ENCODE measurements at places on chromosomes 5 and 9.

DNA sequence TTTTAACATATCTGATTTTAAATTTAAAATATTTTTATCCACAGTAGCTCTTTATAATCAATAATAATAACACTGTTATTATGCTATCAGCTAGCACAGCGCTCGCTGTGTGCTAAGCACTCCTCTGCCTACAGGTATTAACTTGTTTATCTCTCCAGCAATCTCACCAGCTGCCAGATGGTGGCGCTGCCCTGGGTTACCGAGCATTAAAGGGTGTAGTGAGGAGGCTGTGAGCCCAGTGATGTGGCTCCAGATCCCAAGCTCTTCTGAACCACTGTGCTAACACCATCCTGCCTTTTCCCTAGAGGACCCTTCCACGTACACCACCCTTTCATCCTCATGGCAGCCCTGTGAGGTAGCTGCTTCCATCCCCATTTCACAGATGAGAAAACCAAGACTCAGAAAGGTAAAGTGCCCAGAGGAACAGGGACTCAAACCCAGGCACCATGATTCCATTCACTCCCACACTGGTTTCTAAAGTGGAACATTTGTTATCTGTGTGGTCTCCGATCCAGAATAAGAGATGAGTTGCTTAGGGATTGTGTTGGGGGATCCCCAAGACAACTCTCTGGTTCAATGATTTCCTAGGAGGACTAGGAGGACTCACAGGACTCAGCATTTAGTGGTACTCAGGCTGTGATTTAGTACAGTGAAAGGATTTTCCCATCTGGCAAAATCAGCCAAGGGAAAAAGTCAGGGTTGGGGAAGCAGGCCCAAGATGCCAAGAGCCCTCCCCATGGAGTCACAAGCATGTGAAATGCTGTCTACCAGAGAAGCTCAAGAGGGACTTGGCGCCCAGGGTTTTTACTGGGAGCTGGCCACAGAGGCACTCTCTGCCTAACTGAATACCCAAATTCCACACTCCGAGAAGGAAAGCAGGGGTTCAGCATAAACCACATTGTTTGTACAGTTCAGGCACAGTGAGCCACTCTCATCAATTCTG is 7.0 kb downstream of the IGFBPL1 start:
- DNase-seq = no peak

GRCh38 chr5:123084730-123085605 is 4.1 kb upstream of the PRDM6 start:
- no peak for DNase-seq

DNA sequence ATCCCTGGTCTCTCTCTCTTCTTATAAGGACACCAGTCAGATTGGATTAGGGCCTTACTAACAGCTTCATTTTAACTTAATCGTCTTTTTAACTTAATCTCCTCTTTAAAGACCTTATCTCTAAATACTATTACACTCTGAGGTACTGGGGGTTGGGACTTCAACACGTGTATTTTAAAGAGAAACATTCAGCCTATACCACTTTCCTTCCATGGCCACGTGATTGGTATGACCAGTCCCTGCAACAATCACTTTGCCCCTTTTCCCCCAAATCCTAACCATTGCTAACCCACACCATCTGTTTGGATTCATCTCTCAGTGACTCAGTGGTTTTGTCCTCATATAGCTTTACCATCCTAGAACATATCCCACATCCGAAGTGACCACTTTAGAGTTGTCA is 3.8 kb upstream of the MAN2A1 start:
- DNase-seq = no peak

DNA sequence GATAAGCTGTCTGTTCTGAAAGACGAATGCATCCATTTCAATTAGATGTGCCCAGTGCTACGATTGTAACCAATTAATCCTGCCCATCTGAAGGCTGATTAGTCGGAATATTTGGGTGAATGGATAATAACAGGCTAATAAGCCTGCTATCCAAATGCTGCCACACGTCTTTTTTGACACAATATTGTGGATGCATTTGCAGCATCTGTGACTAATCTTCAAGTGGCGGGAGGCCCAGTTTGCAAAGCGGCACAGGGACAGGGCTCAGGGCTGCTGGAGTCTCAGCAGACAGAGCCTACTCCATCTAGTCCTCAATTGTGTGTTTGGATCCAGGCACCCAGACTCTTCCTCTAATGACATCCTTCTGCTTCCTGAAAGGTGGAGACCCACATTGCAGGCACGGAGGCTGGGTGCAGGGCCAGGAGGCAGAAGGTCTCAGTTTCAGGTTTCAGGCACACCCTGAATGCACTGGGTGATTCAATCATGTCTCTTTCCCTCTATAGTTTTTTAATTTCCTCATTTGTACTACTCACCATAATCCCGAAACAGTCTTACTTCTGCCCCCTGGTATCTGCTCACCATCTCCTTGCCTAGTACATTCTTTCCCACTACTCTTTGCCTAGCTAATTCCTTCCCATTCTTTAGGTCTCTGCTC is 169.6 kb downstream of the ASTN2 start:
- DNase-seq = no peak

DNA sequence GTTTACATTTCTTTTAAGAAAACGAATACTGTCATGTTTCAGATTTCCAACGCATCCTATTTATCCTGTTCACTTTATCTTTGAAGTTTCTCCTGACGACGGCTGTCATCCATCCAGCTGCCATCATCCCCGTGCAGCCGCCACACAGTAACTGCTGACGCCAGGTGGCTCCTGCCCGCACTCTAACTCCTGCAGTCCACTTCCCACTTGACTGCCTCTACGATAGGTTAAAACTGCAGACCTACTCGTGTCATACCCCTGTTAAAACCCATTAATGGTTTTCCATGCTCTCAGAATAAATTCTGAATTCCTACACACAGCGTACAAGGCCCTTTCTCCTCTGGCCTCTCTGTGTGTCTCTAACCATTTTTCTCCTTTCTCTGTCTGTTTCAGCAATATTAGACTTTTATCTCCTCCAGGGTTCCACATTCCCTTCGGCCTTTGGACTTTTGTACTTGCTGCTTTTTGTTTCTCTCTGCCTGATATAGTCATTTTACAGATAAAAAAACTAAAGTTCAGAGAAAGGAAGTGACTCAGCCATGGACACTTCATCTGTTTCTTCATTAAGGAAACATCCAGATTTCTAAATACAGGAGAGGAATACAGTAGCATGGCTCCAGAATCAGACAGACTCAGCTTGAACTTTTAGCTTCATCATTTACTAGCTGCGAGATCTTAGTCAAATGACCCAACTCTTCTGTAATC is 84.9 kb downstream of the ADAMTS12 start:
- no peak for DNase-seq

DNA sequence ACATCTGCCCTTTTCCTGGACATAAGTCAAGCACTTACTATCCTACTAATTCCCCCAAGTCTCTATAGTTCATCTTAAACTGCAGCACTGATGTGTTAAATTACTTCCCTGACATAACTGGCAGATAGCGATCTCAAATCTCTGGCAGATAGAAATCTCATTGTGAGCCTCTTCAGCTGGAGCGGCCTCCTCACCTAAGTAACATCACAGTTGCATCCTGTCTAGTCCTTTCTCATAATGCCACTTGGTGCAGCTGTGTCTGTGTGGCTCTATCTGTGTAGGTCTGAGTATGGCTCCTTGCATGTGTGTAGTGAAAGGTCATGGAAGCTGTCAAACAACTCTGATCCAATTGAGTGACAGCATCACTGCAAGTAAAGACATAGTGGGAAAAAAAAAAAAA is 53.6 kb upstream of the FST start:
- DNase-seq = no peak

DNA sequence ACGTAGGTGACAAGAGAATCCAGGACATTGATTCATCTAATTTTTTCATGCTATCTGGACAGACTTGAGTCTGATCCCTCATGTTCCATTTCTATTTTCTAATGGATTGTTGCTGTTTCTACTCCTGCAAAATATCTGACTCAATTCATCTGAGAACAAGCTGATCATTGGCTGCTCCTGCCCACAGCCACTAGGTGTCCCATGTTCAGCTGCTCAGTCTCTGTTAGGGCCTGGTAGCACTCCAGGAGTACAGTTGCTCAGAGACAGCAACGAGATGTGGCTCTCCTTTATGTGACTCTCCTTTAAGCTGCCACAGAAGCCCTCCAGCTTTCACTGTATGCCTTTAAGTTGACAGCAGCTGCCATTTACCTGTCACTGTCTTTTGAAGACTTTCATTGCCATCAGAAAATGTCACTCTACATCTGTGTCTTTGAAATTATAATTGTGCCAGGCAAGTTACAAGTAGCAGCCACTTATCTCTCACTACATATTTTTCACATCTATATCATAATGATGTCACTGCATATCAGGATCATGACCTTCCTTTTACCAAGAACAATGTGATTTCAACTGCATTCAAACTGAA is 1944.2 kb upstream of the NUDT12 start:
- DNase-seq = no peak

DNA sequence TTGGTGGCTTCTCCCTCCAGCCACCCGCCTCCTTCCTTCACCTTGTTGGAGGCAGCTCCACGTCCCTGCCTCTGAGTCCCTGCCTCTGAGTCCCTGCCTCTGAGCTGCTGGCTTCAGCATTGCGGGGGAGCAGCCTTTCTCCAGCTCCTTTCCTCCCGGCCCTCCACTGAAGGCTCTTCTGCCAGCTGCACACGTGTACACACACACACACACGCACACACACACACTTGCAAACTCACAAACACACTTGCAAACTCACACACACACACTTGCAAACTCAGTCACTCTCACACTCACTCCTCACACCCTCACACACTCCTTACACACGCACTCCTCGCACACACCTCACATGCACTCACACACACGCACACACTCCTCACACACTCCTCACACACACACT is 45.1 kb downstream of the C9orf50 start:
- DNase-seq = no peak

GRCh38 chr5:124546643-124547042 is 199.8 kb downstream of the ZNF608 start:
- no peak for DNase-seq

DNA sequence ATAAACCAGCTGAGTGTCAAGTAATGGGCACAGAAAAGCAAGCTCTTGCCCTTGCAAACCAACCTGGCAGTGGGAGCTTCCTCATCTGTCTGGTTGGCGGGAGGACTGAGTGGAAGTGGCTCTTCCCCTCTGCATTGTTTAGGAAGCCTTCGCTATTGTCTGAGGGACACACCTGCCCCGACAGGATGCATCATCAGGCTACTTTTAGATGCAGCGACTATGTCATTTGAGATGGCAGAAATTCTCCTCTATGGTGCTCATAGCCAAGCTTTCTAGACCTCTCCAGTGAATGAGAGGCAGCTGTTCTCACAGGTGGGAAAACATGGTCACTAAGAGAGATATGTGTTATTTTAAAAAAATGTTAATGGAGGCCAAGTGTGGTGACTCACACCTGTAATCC is 104.0 kb downstream of the DOCK8 start:
- no peak for DNase-seq

- no peak for DNase-seq
Observed at GRCh38 chr5:147400881-147401280, 109.0 kb downstream of the DPYSL3 start.

DNA sequence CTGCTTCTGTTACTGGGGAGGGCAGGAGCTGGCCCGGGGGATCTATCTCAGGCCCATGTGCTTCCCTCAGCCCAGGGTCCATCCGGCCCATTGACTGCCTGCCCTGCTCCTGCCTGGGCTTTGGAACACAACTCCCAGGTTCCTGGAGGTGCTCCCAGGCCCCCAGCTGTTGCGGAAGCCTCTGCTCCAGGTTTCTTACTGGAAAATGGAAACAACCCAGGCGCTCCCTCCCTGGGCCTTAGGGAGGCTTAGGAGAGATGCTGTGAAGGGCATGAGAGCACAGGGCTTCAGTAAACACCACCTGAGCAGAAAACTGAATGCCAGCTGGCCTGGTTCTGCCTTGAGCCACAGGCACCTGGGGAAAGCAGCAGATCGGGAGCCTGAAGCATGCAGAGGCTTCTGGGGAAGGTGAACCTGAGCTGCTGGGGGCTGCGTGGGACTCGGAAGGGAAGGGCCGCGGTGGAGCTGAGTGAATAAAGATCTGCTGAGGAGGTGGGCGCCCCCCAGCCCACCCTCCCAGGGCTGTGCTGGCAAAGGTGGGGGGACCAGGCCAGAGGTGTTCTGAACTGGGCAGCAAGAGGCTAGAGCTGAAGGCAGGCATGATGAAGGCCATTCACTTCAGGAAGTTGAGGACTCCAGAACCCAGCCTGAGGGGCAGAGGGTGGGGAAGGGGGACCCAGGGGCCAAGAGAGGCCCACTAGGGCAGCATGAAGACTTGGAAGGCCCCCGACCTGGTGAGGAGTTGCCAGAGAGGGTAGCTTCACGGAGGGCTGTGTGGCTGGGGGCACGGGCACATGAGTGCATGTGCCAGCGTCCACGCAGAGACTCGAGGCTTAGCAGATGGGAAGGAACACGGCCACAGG is 64.8 kb downstream of the SHB start:
- no peak for DNase-seq

DNA sequence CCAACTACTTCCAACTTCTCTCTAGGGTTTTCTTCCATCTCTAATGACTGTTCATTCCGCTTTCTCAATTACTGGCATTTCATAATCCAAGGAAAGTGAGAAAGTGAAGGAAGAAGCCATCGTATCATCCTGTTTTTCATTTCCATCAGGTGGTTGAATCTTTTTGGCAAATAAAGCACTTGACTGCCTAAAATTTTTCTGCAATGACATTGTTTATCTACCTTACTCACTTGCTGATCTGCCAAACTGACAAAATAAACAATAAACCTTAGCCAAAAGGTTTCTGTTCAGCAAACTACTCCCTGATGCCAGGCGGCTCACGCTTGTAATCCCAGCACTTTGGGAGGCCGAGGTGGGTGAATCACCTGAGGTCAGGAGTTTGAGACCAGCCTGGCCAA is 18.4 kb downstream of the FNBP1 start:
- no peak for DNase-seq

DNA sequence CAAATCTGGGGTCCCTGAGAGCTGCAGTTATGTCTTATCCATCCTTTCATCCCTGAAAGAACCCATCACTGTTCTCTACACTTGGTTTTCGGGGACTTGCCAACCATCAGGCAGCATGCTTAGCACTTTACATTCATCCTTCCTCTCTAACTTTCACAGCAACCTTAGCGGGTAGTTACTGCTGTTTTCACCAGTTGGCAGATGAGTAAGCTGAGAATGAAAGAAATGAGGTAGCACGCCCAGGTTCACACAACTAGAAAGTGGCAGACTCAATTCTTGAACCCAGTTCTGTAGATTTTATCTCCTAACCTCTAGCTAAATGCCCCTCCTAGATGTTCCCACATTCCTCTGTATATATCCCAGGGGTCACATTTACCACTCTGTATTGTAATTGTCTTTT is 342.0 kb upstream of the WWC1 start:
- no peak for DNase-seq

DNA sequence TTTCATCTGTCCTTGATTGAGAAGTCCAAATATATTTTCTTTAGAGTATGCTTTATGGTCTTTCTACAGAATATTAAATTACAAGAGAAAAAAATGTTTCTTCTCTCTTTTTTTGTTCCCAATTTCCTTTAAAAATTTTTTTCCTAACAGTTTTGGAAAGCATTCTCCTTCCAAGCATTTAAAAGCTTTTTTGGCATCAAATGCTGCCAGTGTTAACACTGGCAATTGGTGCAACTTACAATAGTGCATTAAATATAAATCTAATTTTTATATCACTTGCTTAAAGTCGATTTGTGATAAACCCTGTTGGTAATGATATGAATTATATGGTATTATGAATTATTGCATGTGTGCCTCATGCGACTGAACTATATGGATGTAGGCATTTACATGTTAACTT is 165.9 kb upstream of the ELL2 start:
- DNase-seq = no peak

- no peak for DNase-seq
Observed at GRCh38 chr9:71119746-71120145, 1.7 kb downstream of the TRPM3 start.

All from GM19239 (cell line).